AML-193 (cell line): ENCODE measurements at places on chromosomes 3 and 15.

GRCh38 chr15:87648278-87648677 is 608.3 kb downstream of the NTRK3 start:
- no peak for DNase-seq

DNA sequence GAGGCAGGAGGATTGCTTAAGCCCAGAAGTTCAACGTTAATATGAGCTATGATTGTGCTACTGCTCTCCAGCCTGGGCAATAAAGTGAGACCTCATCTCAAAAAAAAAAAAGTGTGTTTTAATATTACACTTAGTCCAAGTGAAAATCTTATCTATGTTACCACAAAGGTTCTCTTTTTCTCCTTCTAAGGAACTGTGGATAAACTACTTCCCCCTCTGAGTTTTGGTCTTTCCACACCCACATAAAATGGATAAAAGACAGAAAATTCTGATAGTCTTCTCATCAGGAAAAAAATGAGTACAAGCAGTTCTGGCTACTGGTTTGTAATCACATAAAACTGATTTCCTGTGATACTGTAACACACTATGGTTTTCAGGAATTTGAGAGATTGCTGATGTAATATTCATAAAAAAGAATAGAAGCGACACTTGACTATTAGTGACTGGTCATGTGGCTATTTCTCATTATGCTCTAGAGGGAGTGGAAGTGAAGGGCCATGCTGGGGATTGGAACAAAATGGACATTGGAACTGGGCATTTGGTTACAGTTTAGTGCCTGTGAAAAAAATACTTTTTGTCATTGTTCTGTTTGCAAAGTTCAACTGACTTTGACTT is 68.2 kb downstream of the RYR3 start:
- no peak for DNase-seq

DNA sequence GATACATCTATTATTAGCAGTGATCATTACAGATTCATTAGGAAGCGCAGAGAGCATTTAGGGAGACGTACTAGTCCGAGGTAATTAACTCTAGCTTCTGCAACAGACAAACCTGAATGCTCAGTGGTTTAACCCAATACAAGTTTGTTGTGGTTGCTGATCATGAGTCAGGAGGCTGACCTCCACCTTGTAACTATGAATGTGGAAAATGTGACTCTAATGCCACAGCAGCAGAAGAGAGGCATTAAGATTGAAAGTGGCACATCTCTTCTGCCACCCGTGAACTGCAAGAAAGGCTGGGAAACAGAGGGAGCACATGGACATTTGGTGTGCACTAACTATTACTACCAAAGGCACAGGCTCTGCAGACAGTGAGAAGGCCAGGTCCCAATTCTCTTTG is 71.2 kb upstream of the C3orf80 start:
- DNase-seq = no peak

DNA sequence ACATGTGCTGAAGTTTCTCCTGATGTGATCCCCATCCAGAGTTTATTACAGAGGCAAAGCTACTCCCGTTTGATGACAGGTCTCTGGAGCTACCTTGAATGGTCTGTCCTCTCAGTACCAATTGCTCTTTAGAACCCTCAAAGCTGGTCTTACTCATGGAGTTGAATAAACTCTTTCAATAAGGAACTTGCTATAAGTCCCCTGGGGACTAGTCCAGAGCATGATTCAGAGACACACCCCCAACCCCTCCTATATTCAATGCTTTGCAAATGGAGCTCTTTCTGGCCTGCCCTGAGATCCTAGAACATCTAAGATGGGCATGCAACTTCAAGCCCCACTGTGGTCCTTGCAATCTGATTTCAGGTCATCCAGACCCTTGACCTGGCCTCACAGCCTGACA is 23.9 kb upstream of the TPM1 start:
- no peak for DNase-seq

DNA sequence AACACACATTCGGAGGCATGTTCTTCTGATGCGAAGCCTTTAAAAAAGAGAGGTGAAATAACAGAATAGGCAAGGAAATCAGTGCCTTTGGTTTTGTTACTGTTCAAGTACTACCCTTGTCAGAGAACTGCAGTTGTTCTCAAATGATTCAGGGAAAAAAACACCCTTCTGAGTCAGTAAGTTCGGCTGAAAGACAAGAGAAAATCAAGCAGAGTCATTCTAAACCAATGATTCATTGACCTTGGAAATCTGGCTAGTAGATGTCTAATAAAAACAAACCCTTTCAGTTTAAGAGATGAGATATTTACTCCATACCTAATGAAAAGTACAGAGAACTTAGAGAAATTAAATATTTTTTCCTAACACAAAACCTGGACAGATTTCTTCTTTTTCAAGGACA is 72.7 kb upstream of the ABI3BP start:
- DNase-seq = no peak

- no peak for DNase-seq
These were observed 38.0 kb upstream of the RFTN1 start for GRCh38 chr3:16551342-16551976.

GRCh38 chr15:85443593-85444087 is 63.2 kb downstream of the AKAP13 start:
- DNase-seq = no peak

- DNase-seq = no peak
These were observed 179.1 kb downstream of the SLC9A9 start for GRCh38 chr3:143668924-143669790.
